ENCODE measurements at places on chromosomes 16 and 17.

- DNase-seq = peak; percentile 55
These were observed 24.8 kb downstream of the MYO18A start for GRCh38 chr17:29155227-29155965.

- DNase-seq = peak; percentile 29
These were observed 6.1 kb downstream of the MT1H start for GRCh38 chr16:56675685-56676210.

DNA sequence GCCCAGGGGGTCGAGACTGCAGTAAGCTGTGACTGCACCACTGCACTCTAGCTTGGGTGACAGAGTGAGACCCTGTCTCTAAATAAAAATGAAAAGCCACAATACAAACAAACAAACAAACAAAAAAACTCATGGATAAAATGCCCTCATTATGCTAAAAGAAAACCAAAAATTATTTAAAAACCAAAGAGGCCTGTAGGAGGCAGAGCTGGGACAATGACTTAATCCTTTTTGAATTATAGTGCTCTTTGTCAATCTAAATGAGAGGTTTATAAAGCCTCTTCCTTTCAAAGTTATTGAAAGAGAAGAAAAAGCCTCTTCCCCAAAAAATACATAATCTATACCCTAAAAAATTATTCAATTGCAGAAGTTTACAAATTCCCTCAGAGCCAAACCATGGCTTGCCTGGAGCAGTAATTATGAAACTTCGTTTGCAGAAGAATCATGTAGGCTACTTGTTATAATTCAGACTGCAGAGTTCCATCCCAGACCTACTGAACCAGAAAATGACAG, 18.5 kb downstream of the CRLF3 start:
- DNase-seq = no peak

DNA sequence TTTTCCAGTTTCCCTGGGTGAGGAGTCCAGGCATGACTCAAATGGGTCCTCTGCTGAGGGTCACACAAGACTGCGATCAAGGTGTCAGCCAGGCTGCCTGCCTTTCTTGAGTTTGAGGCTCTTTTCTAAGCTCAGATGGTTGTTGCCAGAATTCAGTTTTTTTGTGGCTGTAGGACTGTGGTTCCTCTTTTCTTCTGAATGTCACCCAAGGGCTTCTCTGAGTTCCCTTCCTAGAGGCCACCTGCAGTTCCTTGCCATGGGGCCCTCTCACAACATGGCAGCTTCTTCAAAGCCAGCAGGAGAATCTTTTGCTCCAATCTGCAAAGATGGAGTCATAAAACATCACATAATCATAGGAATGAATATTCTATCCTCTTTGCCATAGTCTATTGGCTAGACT, 17.5 kb downstream of the LIMD2 start:
- DNase-seq = no peak

GRCh38 chr16:77684181-77684526, 38.2 kb upstream of the NUDT7 start:
- no peak for DNase-seq

GRCh38 chr17:20852239-20852989, 190.4 kb downstream of the USP22 start:
- DNase-seq = no peak

DNA sequence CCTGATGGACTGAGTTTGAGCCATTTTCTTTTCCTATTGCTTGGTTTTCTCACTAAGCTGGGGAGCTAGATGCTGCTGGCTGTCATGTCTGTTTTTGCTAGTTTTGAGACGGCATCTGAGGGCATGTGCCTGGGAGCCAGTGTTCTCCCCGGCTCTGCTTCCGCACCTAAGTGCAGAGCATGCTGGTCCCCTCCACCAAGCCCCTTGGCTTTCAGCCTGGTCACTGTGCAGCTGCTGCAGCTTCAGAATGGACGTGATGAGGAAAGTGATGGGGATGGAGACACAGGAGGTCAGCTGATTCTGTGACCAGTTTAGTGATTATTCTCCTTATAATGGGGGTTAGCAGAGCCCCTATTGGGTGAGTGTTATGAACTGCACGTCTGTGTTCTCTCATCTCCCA, 28.5 kb downstream of the DNAH17 start:
- DNase-seq = no peak

GRCh38 chr17:50109207-50109606, 14.1 kb downstream of the PDK2 start:
- no peak for DNase-seq

GRCh38 chr17:83031321-83031945, 48.0 kb upstream of the METRNL start:
- no peak for DNase-seq

- no peak for DNase-seq
These were observed 36.2 kb downstream of the FBXL20 start for GRCh38 chr17:39365242-39365641.

- no peak for DNase-seq
These were observed 248.9 kb upstream of the FOXF1 start for GRCh38 chr16:86261379-86261778.

DNA sequence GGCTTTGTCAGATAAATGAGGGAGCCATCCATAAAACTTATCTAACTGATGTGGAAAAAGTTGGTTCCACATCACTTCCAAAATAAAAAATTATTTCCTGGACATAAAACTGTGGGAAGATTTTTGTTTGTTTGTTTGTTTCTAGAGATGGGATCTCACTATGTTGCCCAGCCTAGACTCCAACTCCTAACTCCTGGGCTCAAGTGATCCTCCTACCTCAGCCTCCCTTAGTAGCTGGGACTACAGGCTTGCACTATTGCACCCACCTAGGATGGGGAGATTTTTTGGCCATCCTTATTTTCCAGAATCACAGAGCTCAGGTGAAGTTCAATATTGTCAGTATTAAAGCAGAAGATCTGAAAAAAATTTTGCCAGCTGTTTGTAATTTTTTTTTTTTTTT, 23.8 kb upstream of the SMG8 start:
- DNase-seq = no peak

- no peak for DNase-seq
These were observed 145.9 kb upstream of the LHX1 start for GRCh38 chr17:36791150-36791941.

- no peak for DNase-seq
These were observed 642.7 kb downstream of the HS3ST4 start for GRCh38 chr16:26334218-26335111.

DNA sequence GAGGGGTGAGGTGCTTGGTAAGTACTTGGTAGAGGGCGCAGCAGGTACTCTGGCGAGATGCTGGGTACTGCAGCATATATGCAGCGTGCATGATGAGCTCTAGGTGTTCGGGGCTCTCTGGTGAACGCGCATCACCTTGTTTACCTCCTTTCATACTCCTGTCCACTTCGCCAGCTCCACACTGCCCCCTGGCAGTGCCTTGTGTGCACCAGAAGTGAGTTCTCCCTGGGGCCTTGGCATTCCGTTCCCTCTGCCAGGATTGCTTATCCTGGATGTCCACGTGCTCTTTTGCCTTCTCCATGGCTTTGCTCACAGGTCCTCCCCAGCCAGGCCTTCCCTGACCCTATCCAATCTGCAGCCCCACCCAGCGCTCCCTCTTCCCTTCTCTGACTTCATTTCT, 154.2 kb downstream of the MRM1 start:
- DNase-seq = peak; percentile 9

- DNase-seq = no peak
These were observed 59.8 kb downstream of the ANKFN1 start for GRCh38 chr17:56213031-56213430.

GRCh38 chr17:68461122-68461539, 3.8 kb upstream of the WIPI1 start:
- DNase-seq = no peak

DNA sequence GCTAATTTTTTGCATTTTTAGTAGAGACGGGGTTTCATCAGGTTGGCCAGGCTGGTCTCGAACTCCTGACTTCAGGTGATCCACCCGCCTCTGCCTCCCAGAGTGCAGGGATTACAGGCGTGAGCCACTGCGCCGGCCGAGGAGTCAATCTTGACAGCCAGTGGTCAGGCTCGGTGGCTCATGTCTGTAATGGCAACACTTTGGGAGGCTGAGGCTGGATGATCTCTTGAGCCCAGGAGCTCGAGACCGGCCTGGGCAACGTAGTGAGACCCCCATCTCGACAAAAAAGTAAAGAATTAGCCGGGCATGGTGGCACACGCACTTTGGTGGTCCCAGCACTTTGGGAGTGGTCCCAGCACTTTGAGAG, 608 bp upstream of the PGS1 start:
- no peak for DNase-seq

DNA sequence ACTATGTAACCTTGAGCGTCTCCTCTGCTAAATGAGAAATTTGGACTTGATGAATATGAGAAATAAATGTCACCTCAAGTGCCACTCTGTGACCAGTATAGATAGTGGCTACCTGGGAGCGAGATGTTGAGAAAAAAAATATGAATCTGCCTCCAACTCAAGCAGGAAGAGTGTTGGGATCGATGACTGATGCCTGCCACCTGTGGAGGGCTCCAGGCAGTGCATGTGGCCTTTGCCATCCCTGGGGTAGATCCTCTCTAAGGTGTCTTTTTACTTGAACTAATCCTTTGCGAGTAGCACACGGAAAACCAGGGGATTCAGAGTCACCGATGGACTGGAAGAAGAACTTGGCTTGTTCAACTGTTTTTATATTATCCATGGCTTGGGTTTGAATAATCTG, 9.4 kb downstream of the CCDC182 start:
- DNase-seq = no peak

DNA sequence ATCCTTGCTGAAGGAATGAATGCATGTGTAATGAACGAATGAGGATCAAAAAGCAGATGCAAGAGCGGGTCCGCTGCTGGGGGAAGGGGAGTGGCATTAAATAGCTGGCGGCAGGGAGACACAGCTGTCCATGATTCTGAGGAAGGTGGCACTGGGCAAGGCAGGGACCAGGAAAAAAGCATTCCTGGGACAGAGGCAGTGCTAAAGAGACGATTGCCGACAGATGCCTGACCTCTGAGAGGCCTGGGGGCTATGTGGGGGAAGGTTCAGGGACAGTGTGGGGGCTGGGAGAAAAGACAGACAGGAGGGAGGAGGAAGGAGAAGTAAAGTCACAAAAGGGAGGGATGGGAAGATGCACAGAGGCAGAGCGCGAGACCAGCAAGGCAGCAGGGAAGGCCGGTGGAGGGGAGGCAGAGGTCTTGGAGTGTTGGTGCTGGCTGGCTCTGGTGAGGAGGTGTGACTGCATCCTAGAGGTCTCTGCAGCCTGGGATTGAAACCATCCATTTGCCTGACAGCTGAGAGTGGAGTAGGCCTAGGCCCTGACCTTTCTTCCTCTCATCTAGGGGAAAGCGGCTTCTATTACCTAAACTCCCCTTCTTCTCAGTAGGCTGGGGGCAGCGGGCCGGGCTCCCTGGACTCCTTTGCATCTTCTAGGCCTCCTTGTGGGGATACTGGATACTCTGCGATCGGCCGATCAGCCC, 109.9 kb downstream of the SDK2 start:
- DNase-seq = no peak

DNA sequence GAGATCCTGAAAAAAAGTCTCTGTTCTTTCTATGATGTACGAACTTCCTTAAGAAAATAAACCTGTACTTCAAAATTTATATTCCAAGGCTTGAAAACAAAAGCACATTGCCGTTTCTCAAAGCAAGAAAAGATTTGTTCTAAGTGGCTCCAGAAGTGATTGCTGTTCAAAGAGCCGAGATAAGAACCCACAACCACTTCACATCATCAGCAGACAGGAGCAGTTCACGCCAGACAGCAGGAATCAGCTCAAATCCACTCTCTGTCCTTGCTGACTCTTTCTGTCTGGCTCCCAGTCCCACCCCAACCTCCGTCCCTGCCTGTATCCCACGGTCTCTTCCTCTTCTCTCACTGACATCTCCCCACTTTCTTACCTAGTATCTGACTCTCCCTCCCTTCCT, 85.0 kb upstream of the MYOCD start:
- no peak for DNase-seq

- no peak for DNase-seq
These were observed 19.4 kb downstream of the PRDM7 start for GRCh38 chr16:90057738-90058173.
